ENCODE measurements at places on chromosomes 11 and 22.

GRCh38 chr22:27050771-27051170 is 393.4 kb downstream of the MIAT start:
- no peak for DNase-seq

GRCh38 chr22:27810609-27811151 is 9.1 kb upstream of the MN1 start:
- DNase-seq = no peak

GRCh38 chr11:47641600-47642098 is 710 bp downstream of the MTCH2 start:
- DNase-seq = no peak

GRCh38 chr11:45568049-45568448 is 97.4 kb downstream of the CHST1 start:
- DNase-seq = no peak

- no peak for DNase-seq
Observed at GRCh38 chr11:64842366-64842759, 2.1 kb downstream of the CDC42BPG start.

- DNase-seq = no peak
Observed at GRCh38 chr11:79026803-79027445, 413.9 kb downstream of the TENM4 start.

GRCh38 chr11:68133761-68134160 is 12.6 kb upstream of the CHKA start:
- DNase-seq = no peak

- DNase-seq = no peak
Observed at GRCh38 chr11:72974487-72975205, 160.4 kb downstream of the ATG16L2 start.

DNA sequence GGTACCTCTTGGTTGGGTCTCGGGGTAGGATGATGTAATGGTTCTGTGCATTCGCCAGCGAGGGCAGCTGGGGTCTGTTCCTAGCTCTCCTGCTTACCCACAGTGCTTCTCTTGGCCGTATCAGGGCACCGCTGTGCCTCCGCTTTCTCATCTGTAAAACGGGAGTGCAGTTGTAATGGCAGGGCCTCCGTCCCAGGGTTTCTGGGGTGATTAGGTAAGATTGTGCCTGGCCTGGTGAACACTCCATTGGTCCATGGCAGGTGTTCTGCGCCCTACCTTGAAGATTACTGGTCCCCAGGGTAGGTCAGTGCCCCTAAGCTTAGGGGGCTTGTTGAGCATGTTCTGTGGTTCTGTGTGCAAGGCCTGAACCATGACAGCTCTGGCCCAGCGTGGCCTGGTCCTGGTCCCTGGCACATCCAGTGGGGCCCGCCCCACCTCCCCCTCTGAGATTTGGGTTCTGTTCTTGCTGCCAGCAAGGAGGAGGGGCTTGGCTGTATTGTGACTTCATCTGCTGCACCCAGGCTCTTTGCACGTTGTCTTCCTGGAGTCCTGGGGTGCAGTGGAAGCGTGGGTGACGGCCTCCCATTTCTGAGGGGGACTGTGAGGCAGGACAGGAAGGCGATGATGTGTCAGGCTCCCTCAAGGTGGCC is 4.9 kb downstream of the MYRF start:
- DNase-seq = no peak

GRCh38 chr11:19834771-19835170 is 122.1 kb downstream of the NAV2 start:
- no peak for DNase-seq

DNA sequence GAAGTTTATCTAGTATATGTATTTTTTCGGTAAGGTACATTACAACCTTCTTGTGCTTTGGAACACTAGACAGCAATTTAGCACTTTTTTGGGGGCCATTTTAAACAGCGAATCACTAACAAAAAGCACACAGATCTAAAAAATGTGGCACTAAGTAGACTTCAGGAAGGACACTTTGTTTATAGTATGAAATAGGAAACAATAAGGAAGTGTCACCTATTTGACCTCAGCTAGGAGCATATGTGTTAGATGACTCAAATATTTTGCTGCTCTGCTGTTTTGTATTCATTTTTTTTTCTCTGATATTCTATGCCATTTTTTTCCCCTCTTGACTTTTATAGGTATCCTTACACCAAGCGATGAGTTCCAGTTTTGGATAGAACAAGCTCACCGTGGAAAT is 5.6 kb downstream of the DYNC2H1 start:
- no peak for DNase-seq
